Astrocyte of the cerebellum (primary cell): ENCODE measurements at places on chromosomes 4 and X.

- DNase-seq: no peak
These were observed 81.5 kb upstream of the MAPK10 start for GRCh38 chr4:86441175-86441936.

GRCh38 chrX:47745416-47745815 is 86.4 kb upstream of the UXT start:
- no peak for DNase-seq

DNA sequence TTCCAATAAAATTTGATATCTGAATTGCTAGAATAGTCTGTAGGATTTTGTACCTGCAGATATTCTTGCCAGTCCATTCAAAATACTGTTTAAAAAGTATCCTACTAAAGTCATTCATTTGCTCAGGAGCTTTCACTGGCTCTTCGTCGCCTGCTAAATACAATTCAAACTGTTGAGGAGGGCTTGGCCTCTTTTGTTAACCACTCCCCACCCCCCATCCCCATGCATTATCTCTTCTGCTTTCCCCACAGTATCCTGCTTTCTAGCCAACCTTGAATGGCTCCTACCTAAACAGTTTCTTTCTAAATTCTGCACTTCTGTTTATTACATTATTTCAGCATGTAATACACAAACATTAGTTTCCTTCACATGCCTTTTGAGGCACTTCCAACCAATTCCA is 230.8 kb downstream of the CPE start:
- DNase-seq: no peak

GRCh38 chrX:111348429-111348828 is 63.6 kb downstream of the DCX start:
- DNase-seq: no peak

GRCh38 chrX:24945009-24945408 is 70.8 kb downstream of the ARX start:
- no peak for DNase-seq

DNA sequence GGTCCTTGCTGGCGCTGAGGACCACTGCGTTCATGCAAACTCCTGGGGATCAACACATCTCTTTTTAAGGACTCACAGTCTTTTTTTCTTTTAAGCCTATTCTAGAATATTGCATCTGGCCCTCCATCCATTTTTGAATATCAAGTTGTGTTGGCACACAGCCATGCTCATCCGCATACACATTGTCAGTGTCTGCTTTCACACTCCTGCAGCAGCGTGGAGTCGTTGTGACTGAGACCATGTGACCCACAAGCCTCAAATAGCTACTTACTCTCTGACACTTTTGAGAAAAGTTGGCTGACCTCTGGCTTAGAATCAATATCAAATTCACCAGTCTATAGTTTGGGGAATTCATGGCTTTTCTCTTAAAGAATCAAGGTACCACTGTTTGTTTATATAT is 191.8 kb upstream of the S100G start:
- no peak for DNase-seq

- no peak for DNase-seq
These were observed 612.6 kb downstream of the STPG2 start for GRCh38 chr4:97530676-97531075.

GRCh38 chrX:110472265-110472664 is 113.6 kb downstream of the RTL9 start:
- no peak for DNase-seq

- DNase-seq: no peak
These were observed 138.3 kb downstream of the PCDH18 start for GRCh38 chr4:137394018-137394417.

- no peak for DNase-seq
These were observed 50.8 kb downstream of the PRPS1 start for GRCh38 chrX:107678957-107679740.

DNA sequence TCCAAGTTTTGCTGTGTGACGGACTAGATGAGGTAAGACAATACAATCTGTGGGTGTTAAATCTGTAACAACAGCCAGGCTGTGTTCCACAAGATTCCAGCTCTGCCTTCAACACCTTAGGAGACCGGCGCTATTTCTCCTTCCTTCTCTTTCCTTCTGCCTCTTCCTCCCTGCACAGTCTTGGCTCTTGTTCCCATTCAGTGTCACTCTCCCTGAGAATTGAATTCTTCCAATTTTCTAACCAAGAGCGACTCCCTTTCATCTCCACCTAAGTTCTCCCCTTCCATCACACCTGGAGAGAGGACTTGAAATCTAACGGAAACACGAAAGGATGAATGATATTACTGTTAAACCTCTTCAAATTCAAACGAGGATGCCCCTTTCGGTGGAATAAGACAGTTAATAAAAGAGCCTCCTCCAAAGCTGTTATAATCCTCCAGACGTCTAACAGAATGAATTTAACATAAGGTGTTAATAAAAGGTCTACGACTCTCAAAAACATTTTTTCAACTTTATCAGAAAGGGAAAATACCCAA is 2.7 kb downstream of the EPHA5 start:
- no peak for DNase-seq

- DNase-seq: no peak
These were observed 1999.4 kb upstream of the AGA start for GRCh38 chr4:179441596-179441995.

GRCh38 chrX:104712515-104712914 is 146.5 kb downstream of the IL1RAPL2 start:
- DNase-seq: no peak

DNA sequence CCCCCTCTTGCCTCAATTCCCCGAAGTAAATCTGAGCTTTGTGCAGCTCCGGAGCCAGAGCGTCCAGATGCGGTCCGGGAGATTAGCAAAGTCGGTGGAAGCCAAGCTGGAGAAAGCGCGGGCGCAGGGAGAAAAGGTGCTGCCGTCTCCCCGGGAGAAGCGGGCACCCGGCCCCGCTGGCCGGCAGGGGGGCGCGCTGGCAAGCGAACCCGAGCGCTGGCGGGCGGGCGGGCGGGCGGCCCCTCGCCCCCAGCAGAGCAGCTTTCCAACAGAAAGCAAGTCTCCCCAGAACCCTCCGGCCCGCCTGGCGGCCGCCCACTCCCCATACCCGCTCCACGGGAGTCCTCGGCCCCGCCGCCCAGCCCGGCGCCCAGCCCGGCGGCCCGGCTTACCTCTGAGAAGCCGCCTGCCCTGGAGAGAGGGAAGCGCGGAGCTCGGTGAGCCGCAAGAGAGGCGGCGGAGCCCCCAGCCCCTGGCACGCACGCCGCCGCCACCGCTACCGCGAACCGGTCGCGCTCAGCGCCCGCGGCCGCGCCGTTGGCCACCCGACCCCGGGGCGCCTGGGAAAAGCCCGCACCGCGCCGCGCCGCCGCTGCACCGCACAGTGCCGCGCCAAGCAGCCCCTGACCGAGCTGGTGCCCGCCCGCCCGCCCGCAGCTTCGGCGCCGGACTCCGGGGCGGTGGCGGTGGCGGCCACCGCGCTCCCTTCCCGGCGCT is 529 bp upstream of the CITED1 start:
- DNase-seq: no peak

DNA sequence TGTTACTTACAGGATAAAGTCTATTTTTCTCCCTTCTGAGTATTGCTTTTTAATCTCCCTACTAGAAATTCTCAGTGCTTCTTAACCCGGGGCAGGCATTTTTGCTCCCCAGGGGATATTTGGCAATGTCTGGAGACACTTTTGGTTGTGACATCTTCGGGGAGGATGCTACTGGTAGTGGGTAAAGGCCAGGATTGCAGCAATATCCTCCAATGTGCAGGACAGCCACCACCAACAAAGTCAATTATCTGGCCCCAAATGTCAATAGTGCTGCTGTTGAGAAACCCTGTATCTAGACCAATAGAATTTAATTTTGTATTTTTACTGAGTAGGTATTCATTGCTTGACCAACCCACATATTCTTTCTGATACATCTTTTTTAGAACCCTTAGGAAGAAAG is 669.5 kb upstream of the MAGEB2 start:
- DNase-seq: no peak

DNA sequence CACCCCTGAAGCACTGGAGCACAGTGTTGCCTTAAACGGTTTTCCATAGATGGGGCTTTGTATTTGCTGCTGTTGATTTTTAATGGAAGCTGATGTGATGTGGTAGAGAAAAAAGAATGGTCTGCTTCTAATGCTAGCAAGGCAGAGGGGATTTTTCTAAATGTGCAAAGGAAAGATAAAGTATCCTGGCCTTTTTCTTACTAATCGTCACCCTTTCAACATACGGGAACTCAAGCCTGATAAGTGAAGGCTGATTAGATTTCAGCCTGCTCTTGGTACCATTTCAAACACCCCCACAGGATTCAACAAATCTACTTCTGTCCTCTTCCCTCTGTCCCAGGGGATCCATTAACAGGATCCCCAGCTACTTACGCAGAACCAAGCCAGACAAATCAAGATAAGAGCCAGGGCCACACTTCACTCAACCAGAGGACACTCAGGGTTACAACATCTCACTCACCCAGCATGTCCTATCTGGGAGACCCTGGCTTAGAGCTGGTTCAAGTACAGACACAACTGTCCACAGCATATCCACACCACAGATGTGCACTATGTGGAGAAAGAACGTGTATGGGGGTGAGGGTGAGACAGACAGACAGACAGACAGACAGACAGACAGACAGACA is 180.0 kb downstream of the SH3KBP1 start:
- DNase-seq: no peak

DNA sequence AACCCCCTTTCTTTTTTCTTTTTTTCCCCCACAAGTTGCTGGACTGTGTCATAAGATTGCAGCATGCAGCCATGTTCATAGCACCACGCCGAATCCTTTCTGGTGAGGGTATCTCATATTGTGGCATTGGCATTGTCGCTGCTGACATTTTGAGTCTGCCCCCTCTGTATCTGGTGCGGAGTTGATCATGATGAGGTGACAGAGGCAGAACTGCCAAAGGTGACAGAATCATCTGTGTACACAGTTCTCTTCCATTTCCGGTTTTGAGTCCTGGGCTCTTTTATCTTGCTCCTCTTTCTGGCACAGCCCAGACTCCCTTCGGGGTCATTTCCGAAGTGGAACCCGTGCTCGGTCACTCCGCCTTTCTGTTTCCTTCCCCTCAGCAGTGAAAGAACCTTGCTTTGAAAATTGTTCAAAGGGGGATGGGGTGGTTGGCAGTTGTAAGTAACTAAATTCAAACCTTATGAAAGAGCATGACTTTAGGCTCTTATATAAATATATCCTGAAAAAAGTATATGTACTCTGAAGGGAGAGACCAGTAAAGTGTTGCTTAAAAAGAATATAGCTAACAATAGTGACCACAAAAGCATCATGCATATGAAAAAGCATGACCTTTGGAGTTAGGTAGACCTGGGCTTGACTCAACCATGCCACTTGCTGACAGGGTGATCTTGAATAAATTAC is 55.0 kb upstream of the BMP2K start:
- DNase-seq: no peak

GRCh38 chr4:72205298-72205697 is 173.5 kb downstream of the NPFFR2 start:
- no peak for DNase-seq
